Astrocyte (in vitro differentiated cells and primary cell): ENCODE measurements at places on chromosomes 5 and 9. TPM values are rescaled to one million over a fixed set of nuclear protein-coding genes. Genes with fewer than 3 reads are reported as not detected.

Gene TYRP1
- 0.26 and 0.73 TPM in 2 replicates for total RNA-seq

Gene PAM
- total RNA-seq: 259 and 301 TPM in 2 replicates

DNA sequence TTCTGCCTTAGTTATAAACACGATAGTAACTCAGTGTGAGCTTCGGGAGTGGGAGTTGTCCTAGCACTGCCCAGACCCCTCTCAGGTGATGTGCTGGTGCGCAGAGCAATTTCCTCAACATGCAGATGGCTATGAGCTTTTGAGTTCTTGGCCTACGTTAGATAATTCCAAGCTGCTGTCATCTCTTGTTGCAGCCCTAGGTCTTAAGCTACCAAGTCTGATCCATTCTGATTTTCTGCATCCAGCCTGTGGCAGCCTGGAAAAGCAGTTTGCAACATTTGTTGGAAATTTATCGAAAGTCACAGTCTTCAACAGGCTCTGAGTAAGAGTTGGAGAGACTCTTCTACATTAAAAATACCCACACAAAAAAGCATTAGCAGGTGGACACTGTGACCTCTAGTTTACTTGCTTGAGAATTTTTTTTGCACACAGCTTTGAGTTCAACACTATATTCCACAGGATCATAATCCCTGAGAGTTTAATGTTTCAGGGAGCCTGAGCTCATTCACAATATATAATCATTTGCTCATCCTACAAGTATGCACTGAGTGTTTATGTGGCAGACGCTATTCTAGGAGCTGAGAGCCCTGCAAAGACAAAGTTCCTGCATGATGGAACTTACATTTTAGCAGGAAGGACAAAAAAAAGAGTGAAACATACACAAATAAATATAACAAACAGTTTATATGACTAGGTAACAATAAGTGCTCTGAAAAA, 91.6 kb downstream of the UBE2QL1 start:
- DNase-seq: no peak

DNA sequence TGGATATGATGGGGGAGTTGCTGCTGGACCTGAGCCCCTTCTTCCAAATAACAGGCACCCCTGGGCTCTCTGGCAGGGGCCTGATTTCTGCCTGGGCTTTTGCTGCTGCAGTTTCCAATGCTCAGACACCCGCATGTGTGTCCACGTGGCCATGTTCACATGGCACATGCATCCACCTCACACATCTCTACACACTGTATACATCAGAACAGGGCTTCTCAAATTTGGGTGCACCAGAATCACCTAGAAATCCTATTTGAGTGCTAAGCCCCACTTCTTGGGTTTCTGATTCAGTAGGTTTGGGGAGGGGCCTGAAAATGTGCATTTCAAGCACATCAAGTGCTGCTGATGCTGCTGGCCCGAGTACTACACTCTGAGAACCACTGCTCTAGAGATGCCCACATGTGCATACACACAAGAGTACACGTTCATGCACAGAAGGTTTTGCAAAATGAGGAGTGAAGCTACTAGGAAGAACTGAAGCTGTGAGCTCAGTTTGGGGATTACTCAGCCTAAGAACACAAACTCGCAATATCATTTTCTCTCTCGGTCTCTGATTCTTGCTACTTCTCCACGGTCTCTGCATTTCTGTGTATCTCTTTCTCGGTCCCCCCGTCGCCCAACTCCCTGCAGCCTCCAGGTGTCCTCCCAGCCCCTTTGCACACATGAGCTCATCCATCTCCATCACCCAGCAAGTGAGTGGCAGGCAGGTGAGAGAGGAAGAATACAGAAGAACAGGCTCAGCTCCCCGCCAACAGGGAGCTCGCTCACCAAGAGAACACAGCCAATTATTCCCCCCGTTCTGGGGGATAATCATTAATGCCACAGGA, 97.0 kb downstream of the PCDH1 start:
- no peak for DNase-seq

GRCh38 chr5:59758566-59758965, 135.0 kb downstream of the PDE4D start:
- DNase-seq: no peak

GRCh38 chr9:81622471-81623255, 66.7 kb downstream of the TLE1 start:
- no peak for DNase-seq

- no peak for DNase-seq
These were observed 169.1 kb upstream of the CLINT1 start for GRCh38 chr5:158027806-158028775.

GRCh38 chr5:78492224-78492623, 131.8 kb downstream of the SCAMP1 start:
- DNase-seq: no peak

- DNase-seq: peak; percentile 41
These were observed 38.3 kb upstream of the CKMT2 start for GRCh38 chr5:81194633-81195334.

DNA sequence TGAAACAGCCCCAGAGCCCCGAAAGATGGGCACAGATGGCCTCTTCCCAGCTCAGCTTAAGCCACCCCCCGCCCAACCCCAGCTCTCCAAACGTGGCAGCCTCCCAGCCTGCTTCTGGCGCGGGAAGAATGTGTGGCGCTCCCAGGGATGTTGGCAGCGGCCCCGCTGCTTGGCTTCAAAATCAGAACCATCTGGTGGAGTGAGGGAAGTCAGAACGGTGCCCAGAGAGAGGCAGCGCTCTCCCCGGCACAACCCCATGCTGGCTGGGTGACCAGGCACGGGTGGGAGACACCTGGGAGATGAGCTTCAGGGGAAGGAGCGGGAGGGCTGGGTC, 72.7 kb upstream of the ORM1 start:
- DNase-seq: peak; percentile 78

GRCh38 chr9:15101095-15101494, 190.9 kb upstream of the FREM1 start:
- DNase-seq: no peak

DNA sequence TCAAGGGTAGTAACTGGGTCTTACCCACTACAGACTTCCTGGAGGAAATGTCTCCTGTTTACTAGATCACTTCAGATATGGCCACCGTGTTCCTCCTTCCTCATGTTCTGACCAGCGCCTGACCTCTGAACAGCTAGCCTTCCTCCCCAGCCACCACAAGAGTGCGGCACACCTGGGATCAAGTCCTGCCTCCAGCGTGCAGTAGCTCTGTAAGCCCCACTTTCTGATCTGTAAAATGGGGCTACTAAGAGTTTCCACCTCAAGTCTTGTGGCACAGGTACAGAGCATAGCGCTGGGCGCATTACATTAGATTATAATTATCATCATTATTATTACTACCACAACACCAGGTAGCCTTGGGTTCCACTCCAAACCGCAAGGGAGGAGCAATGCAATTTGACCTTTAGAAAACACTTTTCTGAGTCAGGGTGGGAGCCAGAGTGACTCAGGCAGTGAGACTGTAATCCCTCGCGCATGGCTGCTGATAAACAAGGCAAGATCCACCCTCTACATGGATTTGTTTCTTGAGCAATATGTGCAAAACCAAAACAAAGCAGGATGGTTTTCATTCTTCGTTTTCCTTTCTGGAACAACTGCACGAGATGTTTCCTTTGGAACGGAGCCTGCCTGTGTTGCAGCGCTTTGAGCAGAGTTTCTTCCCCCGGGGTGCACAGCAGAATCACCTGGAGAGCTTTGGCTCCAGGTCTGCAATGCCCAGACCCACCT, 65.0 kb upstream of the ANGPTL2 start:
- peak; percentile 97 for DNase-seq

GRCh38 chr5:64947031-64947430, 178.3 kb downstream of the CWC27 start:
- peak; percentile 82 for DNase-seq

- DNase-seq: no peak
These were observed 87.5 kb downstream of the TRPM6 start for GRCh38 chr9:74800226-74800625.
